Caco-2 (cell line): ENCODE measurements at places on chromosomes 3 and 15. TPM values are rescaled to one million over a fixed set of nuclear protein-coding genes. Genes with fewer than 3 reads are reported as not detected.

GRCh38 chr3:15903164-15903563 is 105.4 kb upstream of the ANKRD28 start:
- no peaks in the 10 kb centered on the region for H3K27me3 ChIP-seq
- H3K4me1 ChIP-seq, result no peaks in the 10 kb centered on the region
- DNase-seq, result no peak
- H3K4me3 ChIP-seq, result no peak overlapping the region

DNA sequence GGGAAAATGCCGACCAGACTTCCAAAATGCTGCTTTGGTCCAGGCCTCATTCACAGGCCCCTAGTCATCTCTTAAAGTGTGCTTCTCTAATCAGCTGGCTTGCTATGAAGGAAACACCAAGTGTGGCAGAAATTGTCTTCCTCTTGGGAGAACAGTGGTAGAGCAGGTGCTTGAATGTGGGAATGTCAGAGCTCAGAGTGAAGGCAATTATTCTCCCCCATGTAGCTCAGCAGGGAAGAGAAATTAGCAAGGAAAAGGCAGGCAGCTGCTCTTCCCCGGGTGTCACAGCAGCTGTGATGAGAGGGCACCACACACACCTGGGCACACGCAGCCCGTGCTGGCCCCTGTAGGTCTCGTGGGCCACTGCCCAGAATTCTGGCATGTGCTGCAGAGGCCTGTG is 358.5 kb downstream of the WDR72 start:
- H3K4me3 ChIP-seq, result no peak overlapping the region
- H3K4me1 ChIP-seq, result no peaks in the 10 kb centered on the region
- no peaks in the 10 kb centered on the region for H3K36me3 ChIP-seq
- no peak overlapping the region for H3K27ac ChIP-seq
- DNase-seq, result no peak
- H3K27me3 ChIP-seq, result no peaks in the 10 kb centered on the region; the same call in 1 of the 2 replicates

The RTP3 gene
- not detected in 2 replicates for total RNA-seq

DNA sequence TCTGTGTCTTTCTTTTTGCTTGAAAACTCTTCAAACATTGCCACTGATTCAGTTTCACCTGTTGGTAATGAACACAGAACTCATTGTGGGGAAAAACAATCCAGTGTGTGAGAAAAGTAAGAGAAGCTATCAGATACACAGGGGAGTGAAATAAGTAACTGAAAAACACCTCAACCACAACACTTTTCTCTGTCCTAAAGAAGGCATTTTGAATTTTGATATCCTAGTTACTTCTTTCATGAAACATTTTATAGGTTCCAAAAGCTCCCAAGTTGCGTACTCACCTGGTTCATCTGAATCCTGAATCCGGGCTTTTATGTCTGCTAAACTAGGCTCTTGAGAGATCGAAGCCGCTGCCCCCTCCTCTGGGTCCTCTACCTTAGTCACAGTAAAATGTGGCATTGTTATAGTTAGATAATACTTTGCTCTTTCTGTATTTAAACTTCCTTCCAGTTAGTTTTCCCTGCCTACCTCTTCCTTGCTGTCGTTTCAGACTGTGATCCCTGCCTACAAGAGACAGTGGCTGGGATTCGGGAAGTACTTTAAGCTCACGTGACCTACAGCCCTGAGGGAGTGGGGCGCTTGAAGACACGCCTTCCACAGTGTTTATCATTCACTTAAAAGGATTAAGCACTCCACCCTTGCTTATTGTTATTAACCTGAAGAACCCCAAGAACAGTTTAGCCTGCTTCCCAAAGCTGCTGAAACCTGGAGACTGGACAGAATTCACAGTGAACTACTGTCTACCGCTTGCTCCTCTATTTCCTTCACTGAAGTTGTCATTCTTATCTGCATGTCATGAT is 19.1 kb downstream of the SLC12A6 start:
- H3K4me1 ChIP-seq, result 0 out of 2 replicates have a peak, but pooled peaks cover 4% of the 10 kb centered on the region
- peak; percentile 74 for DNase-seq
- H3K27ac ChIP-seq, result peak overlapping the region; percentile 66
- no peaks in the 10 kb centered on the region for H3K27me3 ChIP-seq
- peak overlapping the region; percentile 50 for H3K4me3 ChIP-seq
- H3K36me3 ChIP-seq, result no peaks in the 10 kb centered on the region

GRCh38 chr3:72009851-72010443 is 225.0 kb upstream of the PROK2 start:
- DNase-seq, result no peak
- no peak overlapping the region for H3K4me3 ChIP-seq
- H3K27me3 ChIP-seq, result no peaks in the 10 kb centered on the region
- H3K36me3 ChIP-seq, result no peaks in the 10 kb centered on the region
- no peak overlapping the region for H3K27ac ChIP-seq

The DLL4 gene
- 3.4 TPM in 2 replicates for total RNA-seq

DNA sequence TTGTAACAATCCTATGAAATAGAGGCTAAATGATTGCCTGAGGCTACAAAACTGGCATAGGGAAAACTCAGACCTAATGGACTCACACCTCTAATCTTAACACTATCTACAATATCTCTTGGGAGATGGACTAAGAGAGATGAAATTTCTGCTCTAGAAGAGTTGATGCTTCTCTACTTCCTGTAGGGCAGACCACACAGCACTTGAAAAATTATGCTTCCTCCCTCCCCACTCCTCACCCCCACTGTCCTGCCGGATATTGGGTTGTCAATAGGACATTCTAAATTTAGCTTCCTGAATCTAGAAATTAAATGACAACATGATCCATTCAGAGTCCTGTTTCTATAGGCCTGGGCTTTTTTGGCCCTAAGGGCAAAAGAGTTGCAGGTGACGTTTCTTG is 295.6 kb downstream of the GAP43 start:
- no peak overlapping the region for H3K27ac ChIP-seq
- no peak for DNase-seq
- H3K27me3 ChIP-seq, result no peaks in the 10 kb centered on the region
- H3K4me1 ChIP-seq, result no peaks in the 10 kb centered on the region
- H3K36me3 ChIP-seq, result no peaks in the 10 kb centered on the region
- no peak overlapping the region for H3K4me3 ChIP-seq

- no peaks in the 10 kb centered on the region for H3K4me1 ChIP-seq
- H3K36me3 ChIP-seq, result no peaks in the 10 kb centered on the region
- no peak overlapping the region for H3K4me3 ChIP-seq
- DNase-seq, result no peak
- H3K27me3 ChIP-seq, result no peaks in the 10 kb centered on the region
Observed at GRCh38 chr15:95448531-95449229, 881.8 kb upstream of the NR2F2 start.

DNA sequence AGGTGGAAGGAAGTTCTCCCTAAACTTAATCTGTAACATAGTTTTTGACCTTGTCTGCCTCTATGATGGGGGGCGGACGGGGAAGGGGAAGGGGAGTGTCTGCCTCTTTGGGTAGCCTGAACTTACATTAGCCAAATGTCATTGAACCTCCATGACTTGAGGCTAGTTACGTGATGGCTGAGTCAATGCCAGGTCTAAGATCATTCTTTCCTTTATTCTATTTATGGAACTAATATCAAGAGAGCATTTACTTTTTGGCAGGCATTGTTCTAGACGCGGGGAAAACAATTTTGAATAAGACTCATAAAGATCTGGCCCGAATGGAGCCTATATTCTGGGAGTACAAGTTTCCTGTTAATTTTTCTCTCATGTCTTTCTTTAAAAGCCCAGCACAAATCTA is 340.7 kb upstream of the C2CD4B start:
- no peaks in the 10 kb centered on the region; the same call in 1 of the 2 replicates for H3K36me3 ChIP-seq
- DNase-seq, result no peak
- peaks cover 63% of the 10 kb centered on the region for H3K4me1 ChIP-seq
- H3K27me3 ChIP-seq, result no peaks in the 10 kb centered on the region

GRCh38 chr15:91752081-91752785 is 101.3 kb upstream of the SLCO3A1 start:
- H3K27ac ChIP-seq, result no peak overlapping the region
- H3K27me3 ChIP-seq, result no peaks in the 10 kb centered on the region
- DNase-seq, result no peak
- H3K4me3 ChIP-seq, result no peak overlapping the region

- H3K27me3 ChIP-seq, result no peaks in the 10 kb centered on the region
- no peak overlapping the region for H3K4me3 ChIP-seq
- DNase-seq, result no peak
Observed at GRCh38 chr3:131960324-131960723, 74.5 kb downstream of the CPNE4 start.

DNA sequence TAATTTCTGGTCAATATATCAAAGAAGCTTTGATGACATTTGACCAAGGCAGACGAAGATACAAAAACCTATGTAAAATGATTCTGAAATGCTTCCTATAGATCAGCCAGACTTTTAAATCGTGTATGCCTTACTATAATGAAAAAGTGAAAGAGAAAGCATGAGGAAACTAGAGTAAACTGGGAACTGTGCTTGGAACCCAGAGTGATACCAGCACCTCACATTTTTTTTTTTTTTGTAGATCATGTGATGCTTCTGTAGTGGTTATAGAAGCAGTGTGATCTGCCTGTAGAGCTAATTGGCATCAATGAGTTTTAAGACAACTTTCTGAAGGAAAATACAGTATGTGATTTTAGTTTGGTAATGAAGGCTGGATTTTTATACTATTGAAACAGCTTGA is 150.7 kb downstream of the NLGN1 start:
- no peak overlapping the region for H3K4me3 ChIP-seq
- H3K27ac ChIP-seq, result no peak overlapping the region
- H3K4me1 ChIP-seq, result no peaks in the 10 kb centered on the region
- no peaks in the 10 kb centered on the region for H3K27me3 ChIP-seq

DNA sequence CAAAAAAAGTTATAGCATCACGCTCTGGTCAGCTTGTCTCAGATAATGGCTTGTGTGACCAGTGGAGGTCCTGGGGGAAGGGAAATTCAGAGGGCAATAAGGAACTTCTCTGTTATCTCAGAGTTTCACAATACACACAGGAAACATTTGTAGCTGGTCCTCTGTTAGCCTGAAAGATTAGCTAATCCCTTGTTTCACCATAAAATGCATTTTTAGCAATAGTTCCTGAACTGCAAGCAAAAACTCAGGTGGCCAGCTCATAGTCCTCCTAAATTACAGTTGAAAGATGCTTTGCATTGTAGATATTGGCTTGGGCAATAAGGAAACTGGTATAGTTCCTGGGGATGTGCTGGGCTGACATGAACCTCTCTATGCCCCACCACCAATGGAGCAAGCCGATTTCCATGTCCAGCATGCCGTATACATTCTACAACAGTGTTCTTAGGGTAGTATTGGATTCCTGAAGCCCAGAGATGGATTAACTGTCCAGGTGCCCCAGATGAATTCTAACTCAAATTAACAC is 141.5 kb upstream of the TBL1XR1 start:
- peak overlapping the region; percentile 18 for H3K27ac ChIP-seq
- no peak overlapping the region for H3K4me3 ChIP-seq
- H3K4me1 ChIP-seq, result peaks cover 46% of the 10 kb centered on the region
- peak; percentile 73 for DNase-seq

DNA sequence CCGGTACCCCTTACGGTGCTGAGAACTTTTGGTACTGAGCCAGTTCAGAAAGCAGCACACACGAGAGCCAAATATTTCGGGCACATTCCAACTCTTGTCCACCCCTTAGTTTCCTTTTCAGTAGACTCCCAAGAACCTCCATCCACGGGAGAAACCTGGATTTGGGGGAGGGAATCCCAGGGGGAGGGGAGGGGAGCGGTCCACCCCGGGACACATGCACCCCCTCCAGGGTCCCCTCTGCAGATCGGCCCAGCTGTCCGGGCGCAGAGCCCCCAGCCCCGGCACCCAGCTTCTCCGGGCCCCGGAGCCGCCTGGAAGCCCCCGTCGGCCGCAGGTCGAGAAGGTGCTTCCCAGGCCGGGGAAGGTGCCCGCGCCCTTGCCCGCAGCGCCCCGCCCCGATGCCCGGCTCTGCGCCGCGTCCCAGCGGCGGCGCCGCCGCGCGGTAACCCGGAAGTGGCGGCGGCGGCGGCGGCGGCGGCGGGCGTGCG is 455 bp upstream of the ABHD17C start:
- peaks cover 15% of the 10 kb centered on the region for H3K4me1 ChIP-seq
- H3K4me3 ChIP-seq, result peak overlapping the region; percentile 72
- no peaks in the 10 kb centered on the region for H3K27me3 ChIP-seq
- no peak for DNase-seq
- peak overlapping the region; percentile 63 for H3K27ac ChIP-seq
- H3K36me3 ChIP-seq, result no peaks in the 10 kb centered on the region

- no peaks in the 10 kb centered on the region for H3K27me3 ChIP-seq
- H3K4me3 ChIP-seq, result no peak overlapping the region
- no peak for DNase-seq
- H3K36me3 ChIP-seq, result no peaks in the 10 kb centered on the region
- no peak overlapping the region for H3K27ac ChIP-seq
Observed at GRCh38 chr3:129034642-129035041, 25.9 kb upstream of the GP9 start.

DNA sequence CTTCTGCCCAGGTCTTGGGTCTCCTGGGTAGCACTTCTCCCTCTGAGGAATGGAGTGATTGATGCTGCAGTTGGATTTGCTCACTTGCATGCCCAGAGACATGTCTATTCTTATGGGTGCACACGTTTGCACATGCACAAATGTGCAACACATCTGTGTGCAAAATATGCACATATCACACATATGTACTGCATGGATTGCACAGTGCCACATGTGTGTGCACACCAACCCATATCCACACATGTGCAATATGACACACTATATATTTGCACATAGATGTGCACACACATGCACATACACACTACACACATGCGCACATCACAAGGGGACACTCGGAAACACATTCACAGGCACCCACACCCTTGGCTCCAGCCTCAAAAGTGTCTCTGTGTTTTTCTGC is 671 bp upstream of the SEMA3B start:
- no peak overlapping the region for H3K4me3 ChIP-seq
- peaks cover 81% of the 10 kb centered on the region for H3K4me1 ChIP-seq
- no peaks in the 10 kb centered on the region for H3K27me3 ChIP-seq
- peak overlapping the region; percentile 53 for H3K27ac ChIP-seq

The SPTBN5 gene
- 2.3 and 2.5 TPM in 2 replicates for total RNA-seq

The ERICH6 gene
- total RNA-seq, result not detected in 2 replicates

GRCh38 chr15:37372064-37372463 is 271.7 kb upstream of the MEIS2 start:
- H3K27ac ChIP-seq, result no peak overlapping the region
- no peak for DNase-seq
- H3K4me3 ChIP-seq, result no peak overlapping the region
- no peaks in the 10 kb centered on the region for H3K36me3 ChIP-seq
- no peaks in the 10 kb centered on the region; the same call in 1 of the 2 replicates for H3K27me3 ChIP-seq

The C3orf22 gene
- not detected in 2 replicates for total RNA-seq

DNA sequence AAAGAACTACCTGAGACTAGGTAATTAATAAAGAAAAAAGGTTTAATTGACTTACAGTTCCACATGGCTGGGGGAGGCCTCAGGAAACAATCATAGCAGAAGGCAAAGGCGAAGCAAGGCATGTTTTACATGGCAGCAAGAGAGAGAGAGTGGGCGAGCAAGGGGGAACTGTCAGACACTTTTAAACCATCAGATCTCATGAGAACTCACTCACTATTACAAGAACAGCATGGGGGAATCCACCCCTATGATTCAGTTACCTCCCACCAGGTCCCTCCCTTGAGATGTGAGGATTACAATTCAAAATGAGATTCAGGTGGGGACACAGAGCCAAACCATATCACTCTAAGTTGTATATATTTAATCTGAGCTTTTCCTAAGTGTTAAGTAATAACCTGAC is 79.0 kb upstream of the MLF1 start:
- H3K27ac ChIP-seq, result no peak overlapping the region
- DNase-seq, result no peak
- H3K27me3 ChIP-seq, result no peaks in the 10 kb centered on the region
- no peaks in the 10 kb centered on the region for H3K4me1 ChIP-seq
- H3K36me3 ChIP-seq, result no peaks in the 10 kb centered on the region

- peaks cover 18% of the 10 kb centered on the region for H3K4me1 ChIP-seq
- no peak overlapping the region for H3K4me3 ChIP-seq
- no peak overlapping the region for H3K27ac ChIP-seq
- H3K36me3 ChIP-seq, result peaks cover 5% of the 10 kb centered on the region
- H3K27me3 ChIP-seq, result no peaks in the 10 kb centered on the region
Observed at GRCh38 chr3:53236112-53236841, 19.5 kb downstream of the TKT start.

GRCh38 chr3:65524584-65524983 is 514.1 kb downstream of the MAGI1 start:
- DNase-seq, result no peak
- no peaks in the 10 kb centered on the region for H3K36me3 ChIP-seq
- no peaks in the 10 kb centered on the region for H3K27me3 ChIP-seq
